ENCODE measurements at places on chromosomes 5 and 9.

DNA sequence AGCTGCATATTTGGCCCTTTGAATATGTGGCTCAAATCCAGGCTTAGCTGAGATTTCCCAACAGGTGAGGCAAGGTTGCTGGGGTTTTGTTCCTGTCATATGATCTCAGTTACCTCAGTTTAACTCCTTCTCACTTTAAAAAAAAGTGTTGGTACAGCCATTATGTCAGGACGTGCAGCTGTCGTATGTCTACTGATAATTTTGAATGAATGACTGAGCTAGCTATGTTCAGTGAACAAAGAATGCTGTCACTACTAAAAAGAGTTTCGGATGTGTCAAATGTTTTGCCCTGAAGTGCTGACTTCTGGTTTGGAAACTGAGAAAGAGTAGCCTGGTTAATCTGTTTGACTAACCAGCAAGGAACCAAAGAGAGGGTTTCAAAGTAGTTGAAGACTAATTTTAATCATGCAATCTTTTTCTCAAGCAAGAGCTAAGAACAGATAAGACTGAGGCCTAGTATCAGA is 106.3 kb upstream of the NR3C1 start:
- no peak for DNase-seq

- DNase-seq: no peak
Measured at GRCh38 chr9:2134391-2134790, 119.2 kb downstream of the SMARCA2 start.

- no peak for DNase-seq
Measured at GRCh38 chr9:138044485-138045383, 167.2 kb downstream of the CACNA1B start.

GRCh38 chr5:4837489-4838058 is 302.6 kb upstream of the ADAMTS16 start:
- no peak for DNase-seq

GRCh38 chr9:92634712-92635605 is 35.0 kb downstream of the IPPK start:
- peak; percentile 73 for DNase-seq

- no peak for DNase-seq
Measured at GRCh38 chr5:9437741-9438240, 108.1 kb downstream of the SEMA5A start.

DNA sequence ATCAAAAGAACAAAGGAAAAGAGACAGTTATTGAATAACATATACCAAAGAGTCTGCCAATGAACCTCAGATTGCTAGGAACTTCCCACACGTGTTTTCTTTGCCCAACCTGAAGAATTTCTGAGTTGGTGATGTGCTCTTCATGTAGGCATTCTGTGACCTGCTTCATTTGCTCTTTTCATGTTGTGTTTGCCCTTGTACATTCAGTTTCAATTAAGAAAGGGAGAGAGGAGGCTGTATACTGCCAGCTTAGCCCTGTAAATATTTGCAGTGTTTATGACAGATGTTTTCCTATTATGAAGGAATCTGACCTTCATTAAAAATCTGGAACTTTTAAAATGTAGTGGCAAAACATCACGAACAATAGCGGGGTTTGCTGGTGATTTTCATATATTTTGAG is 168.5 kb downstream of the GAS1 start:
- no peak for DNase-seq

GRCh38 chr5:180170810-180171567 is 38.0 kb downstream of the RASGEF1C start:
- DNase-seq: no peak

DNA sequence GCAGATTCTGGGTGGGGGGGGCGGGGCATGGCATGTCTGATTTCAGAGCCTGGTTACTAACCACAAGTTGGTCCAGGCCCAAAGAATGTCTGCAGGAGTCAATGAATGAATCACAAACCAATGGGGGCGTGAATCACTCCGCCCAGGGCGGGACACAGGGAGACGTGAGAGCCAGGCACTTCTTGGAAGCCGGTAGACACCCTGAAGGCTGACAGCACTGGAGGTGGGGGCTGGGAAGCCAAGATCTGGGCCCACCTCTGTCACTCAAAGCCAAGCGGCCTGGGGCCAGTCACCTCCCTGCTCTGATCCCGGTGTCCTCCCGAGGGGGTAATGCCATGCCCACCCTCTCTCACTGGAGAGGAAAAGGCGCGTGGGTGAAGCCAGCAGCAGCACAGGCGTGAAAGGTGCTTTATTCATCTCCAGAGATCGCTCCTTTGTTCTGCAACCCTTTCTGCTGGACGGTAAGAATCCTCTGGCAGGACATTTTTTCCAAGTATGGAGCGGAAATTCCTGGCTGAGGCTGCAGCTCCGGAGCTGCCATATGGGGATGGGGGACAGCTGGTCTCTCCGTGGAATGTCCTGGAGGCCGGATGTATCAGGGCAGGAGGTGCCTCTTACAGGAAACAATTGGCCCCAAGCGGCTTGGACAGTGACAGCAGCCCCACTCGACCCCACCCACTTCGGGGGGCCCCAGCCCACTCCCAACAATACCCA is 85.0 kb downstream of the STK10 start:
- DNase-seq: no peak

- DNase-seq: no peak
Measured at GRCh38 chr5:112709416-112709815, 28.3 kb upstream of the APC start.

- no peak for DNase-seq
Measured at GRCh38 chr9:101229606-101230005, 155.2 kb downstream of the BAAT start.

DNA sequence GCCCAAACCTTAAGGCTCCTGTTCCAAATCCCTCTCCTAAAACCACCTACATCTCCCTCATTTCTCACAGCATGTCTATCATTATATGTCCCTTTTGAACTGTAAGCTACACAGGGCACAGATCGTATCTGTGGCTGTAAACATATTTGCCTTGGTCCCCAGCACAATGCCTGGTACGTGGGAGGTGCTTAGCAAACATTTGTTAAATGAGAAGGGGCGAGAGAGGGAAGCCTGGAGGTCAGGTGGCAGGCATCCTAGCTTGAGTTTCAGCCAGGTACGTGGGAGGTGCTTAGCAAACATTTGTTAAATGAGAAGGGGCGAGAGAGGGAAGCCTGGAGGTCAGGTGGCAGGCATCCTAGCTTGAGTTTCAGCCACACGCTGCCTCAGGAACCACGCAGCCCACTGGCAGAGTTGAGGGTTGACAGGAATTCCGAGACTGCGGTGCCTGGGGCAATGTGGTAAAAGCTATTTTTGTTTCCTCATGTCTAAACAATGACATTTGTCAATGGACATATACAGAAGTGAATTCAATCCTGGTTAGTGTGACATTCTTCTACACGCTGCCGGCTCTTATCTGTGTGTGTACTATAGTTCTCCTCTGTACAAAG is 113.6 kb downstream of the EFNA5 start:
- no peak for DNase-seq

DNA sequence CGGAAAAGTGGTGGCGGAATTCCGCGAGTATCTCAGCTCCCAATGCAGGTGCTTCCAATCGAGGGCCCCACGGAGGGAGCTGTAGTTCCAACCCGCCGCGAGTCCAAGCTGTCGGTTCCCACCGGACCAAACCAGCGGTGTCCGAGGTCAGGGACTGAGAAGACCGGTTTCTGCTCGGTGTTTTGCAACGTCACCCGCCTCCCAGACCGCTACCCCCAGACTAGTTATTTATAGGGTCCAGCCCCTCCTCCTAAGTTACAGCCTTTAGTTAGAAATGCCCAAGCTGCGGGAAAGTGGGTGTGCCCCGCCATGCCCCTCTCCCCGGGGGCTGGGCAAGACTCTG is 677 bp upstream of the MYORG start:
- DNase-seq: no peak

DNA sequence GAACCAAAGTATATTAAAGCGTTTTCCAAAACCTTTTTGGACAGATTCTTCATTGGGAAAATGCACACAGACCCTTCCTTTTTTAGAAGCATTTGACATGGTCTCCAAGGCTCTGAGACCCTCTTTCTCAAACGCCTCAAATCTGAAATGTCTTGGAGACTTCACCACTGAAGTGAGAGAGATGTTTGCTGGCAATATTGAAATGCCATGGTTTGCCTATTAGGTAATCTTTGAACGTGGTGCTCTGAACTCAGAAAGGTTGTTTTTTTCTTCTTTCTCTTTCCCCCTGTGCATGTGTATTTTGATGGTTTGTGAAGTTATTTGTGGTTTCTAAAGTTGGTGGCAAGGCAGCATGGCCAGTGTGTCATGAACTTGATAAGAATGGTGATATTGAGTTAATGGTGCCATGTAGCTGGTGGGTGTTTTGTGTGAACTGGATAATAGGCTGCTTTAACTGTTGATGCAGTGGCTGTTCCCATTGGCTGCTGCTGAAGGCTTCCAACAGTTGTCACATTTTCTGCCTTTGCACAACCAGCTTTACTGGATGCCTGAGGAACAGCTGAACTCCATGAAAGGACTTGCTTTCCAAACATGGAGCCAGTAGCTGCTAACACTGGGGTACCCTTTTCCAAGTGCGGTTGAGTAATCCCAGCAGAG is 1.7 kb downstream of the PALM2AKAP2 start:
- no peak for DNase-seq

DNA sequence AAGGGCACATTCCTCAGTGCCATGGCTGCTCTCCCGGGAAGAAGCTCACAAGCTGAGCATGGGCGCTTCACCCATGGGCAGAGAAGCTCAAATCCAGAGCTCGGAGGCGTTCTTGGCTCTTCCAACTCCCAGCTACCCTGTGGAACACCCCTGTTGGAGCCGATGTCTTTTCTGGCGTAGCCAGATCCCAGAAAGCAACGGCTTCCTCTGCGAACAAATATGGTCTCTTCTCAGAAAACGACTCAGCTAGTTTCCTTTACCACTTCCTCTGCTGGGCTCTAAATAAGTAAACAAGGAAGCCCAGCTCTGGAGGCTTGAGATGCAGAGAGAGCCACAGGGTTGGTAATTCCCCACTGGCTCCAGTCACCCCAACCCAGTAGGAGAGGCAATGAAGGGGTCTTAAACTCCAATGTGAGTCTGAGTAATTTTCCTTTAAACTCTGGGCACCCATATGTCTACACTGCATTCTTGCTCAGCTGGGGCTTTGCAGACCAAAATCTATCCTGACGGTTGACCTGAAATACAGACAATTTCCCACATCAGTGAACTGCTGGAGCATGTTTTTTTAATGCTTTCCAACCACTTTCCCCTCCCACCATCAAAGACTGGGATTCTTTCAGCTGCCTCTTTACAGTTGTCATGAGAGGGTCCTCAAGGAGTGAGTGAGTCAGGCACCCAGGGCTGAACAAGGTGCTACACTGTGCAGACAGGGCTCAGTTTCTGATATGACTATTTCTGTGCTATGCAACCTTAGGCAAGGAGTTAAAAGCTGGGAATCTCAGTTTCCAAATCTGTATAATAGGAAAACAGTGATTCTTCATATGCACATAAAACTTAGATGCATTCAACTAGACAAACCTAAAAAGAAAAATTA is at the start of gene LCP2:
TSS of gene LCP2 (minus strand) at position 189 of the 874 bp plus-strand sequence. CDS start at position 23, 166 bp downstream.
- DNase-seq: no peak

GRCh38 chr5:107444300-107444699 is 226.4 kb downstream of the EFNA5 start:
- DNase-seq: no peak

DNA sequence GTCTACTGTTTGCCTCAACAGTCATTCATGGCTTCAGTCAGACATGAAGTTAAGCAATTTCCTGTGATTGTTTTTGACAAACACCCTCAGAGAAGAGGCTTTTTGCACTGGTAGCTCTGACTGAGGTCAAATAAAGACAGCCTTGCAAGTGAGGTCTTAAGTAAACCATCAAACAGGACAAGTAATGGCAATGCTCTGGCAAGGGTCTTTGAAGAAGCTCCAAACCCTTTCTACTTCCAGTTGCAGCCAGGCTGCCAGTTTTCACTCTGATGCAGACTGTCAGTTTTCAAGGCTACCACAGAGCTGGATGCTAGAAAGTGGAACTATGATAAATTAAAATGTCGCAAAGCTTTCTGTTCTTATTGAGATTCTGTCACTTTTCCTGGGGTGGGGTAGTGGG is 421.5 kb upstream of the PTGER4 start:
- no peak for DNase-seq

DNA sequence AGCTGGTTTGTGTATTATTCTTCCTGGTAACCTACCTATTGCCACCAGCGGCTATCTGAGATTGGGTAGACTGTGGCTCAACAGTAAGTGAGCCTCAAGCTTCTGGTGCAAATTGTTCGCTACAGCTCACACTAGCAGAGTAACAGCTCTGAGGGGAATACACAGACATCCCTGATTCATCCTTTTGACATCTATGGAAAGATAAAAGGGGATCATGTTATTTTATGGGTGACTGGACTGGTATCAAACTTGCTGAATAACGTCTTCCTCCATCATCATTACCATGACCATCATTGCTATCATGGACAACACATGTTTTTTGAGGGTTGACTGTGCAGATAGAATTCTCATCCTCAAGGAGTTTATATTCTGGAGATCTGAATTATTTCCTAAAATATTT is 129.6 kb downstream of the PIK3R1 start:
- DNase-seq: no peak

DNA sequence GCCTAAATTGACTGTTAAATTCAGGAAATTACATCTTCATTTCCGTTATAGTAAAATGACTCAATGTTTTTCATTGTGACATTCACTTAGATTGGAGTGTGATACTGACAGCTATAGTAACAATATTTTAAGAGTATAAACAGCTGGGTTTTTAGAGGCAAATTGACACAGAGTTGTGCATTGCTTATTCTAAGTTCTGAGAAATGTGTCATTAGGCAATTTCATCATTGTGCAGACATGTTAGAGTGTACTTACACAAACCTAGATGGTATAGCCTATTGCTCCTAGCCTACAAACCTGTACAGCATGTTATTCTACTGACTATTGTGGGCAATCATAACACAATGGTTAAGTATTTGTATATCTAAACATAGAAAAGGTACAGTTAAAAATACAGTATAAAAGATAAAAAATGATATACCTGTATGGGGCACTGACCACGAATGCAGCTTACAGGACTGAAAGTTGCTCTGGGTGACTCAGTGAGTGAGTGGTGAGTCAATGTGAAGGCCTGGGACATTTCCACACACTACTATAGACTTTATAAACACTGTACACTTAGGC is 132.7 kb downstream of the PDE4D start:
- no peak for DNase-seq

DNA sequence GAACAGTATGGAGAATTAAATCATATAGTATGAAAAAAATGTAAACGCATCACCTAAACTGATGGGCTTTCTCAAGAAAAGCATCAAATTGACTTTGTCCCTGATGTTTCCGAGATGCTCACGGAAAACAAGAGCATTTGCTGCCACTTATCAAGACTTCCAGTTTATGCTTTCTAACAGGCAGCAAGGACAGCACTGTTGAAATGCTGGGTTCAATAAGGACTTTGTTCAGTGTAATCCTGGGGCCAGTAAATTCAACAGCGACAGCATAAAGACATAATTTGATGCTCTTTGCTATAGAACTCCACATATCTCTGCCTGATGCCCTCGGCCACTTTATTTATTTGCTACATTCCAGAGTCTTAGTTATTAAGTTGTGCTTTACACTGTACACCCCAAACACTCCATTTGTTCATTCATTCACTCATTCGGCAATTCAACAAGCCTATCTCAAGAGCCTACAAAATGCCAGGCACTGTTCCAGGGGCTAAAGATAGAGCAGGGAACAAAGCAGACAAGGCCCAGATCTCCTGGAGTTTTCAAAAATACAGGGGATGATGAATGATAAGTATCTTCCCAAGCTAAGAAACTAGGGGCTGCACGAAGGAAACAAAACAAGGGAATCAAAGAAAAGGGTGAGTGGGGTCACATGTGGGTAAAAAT is 294.6 kb downstream of the ZNF608 start:
- DNase-seq: no peak

GRCh38 chr9:105672711-105673234 is 10.5 kb downstream of the TAL2 start:
- DNase-seq: no peak

- no peak for DNase-seq
Measured at GRCh38 chr9:136765041-136765440, 723 bp upstream of the LCN15 start.

GRCh38 chr5:154768207-154768606 is 13.0 kb downstream of the LARP1 start:
- no peak for DNase-seq

Data from hematopoietic multipotent progenitor cell treated with erythropoietin and hydrocortisone succinate and interleukin-3 and kit ligand, for 17 days (in vitro differentiated cells).